CMK (cell line): ENCODE measurements at places on chromosomes 6 and 20.

DNA sequence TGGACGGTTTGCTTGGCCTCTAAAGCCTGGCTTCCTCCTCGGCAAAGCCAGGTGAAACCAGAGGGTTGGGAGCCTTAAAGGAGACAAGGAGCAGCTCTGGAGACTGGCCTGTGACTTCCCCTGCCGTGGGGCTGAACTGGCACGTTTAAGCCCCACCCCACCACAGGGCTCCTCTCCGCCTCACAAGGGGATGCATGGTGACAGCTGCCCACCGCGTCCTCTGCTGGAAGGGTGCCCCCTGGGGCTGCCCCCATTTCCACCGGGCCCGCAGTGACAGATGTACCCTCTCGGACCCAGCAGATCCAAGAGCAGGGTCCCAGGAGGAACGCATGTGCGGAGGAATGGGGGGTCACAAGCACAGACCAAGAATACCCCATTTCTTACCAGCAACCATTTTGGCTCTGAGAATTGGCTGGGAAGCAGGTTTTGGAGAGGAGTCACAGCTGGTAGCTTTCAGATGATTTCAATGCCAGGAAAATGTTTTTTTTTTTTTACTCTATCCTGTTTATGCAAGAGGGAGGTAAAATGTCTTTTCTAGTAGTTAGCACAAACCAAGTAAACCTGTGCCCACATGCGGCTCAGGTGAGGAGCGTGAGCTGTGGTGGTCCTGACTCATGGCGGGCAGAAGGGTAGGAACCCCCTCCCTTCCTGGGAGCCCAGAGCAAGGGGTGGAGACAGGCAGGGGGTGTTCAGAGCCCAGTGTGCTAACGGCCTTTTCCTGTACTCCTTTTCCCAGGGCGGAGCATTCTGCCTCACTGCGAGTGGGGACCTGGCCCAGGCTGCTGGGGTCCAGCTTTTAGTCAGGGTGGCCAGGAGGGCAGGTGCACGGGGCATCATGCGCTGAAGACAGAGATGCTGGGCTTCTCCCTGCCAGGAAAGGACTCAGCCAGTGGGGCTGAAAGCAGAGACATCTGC, 33.0 kb downstream of the FRMD1 start:
- no peak for DNase-seq

DNA sequence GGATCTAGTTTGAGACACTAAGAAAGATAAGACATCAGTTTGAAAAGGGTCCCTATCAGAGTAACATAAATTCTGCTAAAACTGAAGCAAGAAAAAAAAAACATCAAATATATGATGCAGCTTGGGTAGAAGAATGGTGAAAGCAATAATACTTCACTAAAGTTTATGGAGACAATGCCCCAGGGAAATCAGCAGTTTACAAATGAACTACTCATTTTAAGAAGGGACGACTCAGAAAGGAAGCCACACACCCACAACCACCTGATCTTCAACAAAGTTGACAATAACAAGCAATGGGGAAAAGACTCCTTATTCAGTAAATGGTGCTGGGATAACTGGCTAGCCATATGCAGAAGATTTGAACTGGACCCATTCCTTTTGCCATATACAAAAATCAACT, 143.5 kb downstream of the TPBG start:
- no peak for DNase-seq

- no peak for DNase-seq
These were observed 34.1 kb downstream of the MEI4 start for GRCh38 chr6:77686931-77687330.

DNA sequence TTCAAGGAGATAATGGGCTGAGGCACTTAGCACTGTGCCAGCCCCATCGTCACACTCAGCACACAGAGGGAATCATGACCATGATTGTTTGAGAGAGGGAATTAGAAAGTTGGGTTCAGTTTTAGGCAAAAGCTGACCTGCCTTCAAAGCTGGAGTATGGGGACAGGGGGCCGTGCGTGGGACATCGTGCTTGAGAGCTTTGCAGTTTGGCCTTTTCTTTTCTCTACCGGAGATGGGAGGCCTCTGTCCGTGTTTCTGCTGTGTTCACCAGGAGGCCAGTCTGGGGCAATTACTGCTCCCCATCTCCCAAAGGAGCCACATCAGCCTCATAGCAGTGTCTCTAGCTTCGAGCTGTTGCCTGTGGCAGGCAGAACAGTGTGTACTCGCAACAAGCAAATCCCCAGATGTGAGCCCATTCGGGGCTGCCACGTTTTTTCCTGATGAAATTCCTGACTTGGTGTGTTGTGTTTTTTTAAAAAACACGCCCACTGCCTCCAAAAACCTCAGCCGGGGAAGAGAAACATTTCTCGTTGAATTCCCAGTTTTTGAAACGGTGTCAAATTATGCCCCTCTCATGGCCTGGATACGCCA, 20.2 kb downstream of the EYA2 start:
- DNase-seq: no peak

- no peak for DNase-seq
These were observed 86.3 kb downstream of the NINL start for GRCh38 chr20:25499031-25499430.

DNA sequence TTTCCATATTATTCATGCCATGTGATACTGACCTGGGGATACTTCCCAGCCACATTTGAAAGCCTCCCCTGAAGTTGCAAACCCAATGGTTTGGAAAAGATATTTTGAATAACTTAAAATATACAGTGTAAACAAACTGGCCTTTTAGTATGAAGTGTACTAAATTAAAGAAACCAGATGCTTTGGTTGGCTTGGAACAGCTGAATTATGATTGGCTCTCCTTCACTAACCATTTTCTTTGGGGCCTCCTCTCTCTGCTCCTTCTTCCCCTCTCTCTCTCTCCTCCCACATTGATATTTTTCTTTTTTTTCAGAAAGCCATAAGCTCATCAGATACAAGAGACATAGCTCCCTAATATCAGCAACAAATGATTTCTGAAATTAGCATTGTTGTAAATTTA, 166.6 kb downstream of the MTFR2 start:
- no peak for DNase-seq

DNA sequence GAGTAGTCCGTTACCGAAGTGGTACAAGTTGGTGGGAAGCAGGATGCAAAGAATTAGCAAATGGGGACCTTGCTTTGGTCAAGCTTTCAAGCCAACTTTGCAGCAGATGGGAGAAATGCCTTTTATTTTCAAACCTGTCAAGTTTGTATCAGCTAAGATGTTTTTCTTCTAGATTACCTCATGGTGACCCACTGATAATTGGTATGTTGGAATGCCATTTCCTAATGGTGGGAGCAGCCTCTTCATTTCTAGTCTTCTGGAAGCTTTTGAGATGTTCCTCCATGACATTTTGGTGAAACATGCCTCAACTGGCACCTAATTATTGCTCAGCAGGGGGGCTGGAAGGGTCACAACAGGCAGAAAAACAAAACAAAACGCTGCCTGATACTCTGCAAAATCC, 43.7 kb downstream of the ADNP start:
- DNase-seq: no peak

DNA sequence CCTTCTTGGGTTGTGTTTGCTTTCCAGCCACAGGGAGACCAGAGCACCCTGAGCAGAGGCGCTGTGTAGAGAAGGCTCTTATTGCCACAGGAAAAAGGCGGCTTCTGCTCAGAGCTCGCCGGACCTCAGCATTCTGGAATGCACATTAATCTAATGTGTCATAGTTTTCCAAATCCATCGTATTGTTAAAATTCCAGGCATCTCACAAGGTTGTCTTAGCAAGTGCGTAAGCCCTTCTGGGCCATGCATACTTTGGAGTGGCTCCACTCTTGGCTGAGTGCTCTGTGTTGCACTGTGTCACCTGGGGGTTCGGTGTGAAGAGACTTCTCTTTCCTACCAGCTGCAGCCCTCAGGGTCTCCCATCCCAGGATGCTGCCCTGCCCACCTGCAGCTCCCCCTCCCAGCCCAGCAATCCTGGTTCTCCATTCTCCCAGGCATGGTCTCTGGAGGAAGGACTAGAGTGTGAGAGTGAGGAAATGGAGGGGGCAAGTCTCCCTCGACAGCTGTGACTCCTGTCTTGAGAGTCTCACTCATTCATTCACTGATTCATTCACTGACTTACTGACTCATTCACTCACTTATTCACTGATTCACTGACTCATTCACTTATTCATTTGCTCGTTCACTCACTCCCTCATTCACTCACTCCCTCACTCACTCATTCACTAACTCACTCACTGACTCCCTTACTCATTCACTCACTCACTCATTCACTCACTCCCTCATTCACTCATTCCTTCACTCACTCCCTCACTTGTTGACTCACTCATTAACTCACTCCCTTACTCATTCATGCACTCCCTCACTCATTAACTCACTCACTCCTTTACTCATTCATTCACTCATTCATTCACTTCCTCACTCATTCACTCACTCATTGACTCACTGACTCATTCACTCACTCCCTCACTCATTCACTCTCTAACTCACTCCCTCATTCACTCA, 83.7 kb upstream of the MPC1 start:
- no peak for DNase-seq

- DNase-seq: no peak
These were observed 10.9 kb upstream of the OSER1 start for GRCh38 chr20:44221368-44221954.

- DNase-seq: no peak
These were observed 146.8 kb downstream of the LAMA2 start for GRCh38 chr6:129029778-129030177.

DNA sequence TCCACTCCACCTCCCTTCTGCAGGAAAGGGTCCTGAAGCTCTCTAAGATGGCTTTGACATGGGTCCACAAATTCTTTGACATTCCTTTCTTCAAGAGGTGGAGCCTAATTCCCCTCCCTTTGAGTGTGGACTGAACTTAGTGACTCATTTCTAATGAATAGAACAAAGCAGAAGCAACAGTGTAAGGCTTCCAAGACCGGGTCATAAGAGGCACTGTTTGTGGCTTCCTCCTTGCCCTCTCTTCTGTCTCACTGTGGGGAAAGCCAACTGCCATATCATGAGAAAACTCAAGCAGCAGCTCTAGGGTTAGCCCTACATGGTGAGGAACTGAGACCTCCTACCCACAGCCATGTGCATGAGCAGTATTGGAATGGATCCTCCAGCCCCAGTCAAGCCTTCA, 5.9 kb upstream of the CDK5RAP1 start:
- no peak for DNase-seq

DNA sequence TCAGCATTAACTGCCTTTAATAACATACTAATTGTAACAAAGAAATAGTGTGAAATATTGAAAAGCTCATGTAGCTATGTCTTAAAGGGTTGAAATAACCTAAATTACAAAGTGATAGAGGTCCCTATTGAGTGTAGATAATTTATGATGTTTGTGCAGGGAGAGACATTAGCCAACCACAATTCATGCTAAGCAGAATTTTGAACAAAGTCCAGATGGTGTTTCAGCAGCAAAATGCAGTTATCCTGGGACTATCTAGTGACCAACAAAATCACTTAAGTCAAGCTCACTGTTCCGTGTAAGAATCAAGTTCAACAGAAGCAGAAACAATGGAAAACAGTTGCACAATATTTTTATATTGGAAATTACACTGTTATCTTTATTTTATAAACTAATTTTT, 218.5 kb downstream of the SIM1 start:
- DNase-seq: no peak

GRCh38 chr6:127195833-127196232, 70.8 kb upstream of the RNF146 start:
- no peak for DNase-seq

DNA sequence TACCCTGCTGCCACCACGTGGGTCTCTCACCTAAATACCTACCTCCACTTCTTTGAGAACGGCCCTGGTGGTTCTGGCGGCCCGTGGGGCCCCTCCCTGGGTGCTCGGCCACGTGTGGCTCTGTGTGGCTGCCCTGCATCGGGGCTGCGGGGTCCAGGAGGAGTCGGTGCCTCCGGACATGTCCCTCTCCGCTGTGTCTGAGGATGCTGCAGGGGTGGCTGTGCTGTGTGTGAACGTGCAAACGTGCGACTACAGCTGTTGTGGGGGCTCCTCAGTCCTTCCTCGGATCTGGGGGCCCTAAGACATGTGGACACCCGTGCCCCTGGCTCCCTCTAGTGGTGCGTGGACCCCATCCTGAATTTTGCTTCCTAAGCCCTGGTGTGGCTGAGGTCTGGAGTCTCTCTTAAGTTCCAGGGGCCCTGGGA, 691.8 kb downstream of the QKI start:
- DNase-seq: no peak

- no peak for DNase-seq
These were observed 33.2 kb upstream of the TRAM2 start for GRCh38 chr6:52610011-52610410.

- no peak for DNase-seq
These were observed 209.2 kb upstream of the RNF217 start for GRCh38 chr6:124753001-124753400.

GRCh38 chr6:137177611-137178010, 4.2 kb upstream of the IL22RA2 start:
- DNase-seq: no peak

- DNase-seq: no peak
These were observed 135.5 kb upstream of the SUPT3H start for GRCh38 chr6:45513213-45513618.

- no peak for DNase-seq
These were observed 33.6 kb upstream of the PREX1 start for GRCh38 chr20:48861444-48861843.

GRCh38 chr6:107652526-107653182, 162.7 kb downstream of the SOBP start:
- no peak for DNase-seq

- no peak for DNase-seq
These were observed 295.1 kb downstream of the PHACTR1 start for GRCh38 chr6:13011612-13012146.

DNA sequence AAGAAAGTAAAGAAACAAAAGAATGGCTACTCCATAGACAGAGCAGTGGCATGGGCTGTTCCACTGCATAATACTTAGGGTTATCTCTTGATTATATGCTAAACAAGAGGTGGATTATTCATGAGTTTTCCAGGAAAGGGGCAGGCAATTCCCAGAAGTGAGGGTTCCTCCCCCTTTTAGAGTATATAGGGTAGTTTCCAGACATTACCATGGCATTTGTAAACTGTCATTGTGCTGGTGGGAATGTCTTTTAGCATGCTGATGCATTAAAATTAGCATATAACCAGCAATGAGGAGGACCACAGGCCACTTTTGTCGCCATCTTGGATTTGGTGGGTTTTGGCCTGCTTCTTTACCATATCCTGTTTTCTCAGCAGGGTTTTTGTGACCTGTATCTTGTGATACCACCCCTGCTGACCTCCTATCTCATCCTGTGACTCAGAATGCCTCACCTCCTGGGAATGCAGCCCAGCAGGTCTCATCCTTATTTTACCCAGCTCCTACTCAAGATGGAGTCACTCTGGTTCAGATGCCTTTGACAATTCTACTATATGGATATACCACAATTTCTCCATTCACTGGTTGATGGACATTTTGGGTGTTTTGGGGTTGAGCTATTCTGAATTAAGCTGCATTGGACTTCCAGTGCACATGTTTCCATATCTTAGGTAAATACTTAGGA, 280.6 kb downstream of the FARS2 start:
- no peak for DNase-seq

DNA sequence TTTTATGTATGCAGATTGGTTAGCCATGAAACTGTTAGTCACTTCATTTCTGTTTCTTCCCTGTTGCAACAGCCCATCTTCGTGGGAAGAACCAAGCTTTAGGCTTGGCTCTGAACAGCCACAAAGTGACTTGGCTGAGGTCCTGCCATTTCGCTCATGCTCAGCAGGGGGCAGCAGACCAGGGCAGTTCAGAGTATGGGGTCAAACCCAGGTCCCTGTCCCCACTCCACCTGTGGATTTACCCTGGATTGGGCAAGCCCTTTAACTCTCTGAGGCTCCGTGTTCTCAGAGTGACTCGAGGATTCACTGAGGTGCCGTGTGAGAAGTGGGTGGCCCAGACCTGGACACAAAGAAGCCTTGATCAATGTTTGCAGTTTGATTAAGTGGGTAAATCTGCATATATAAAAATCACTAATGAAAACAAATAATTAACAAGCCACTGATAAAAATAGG, 19.8 kb upstream of the MAP1LC3A start:
- no peak for DNase-seq

GRCh38 chr6:144406796-144407195, 121.7 kb downstream of the UTRN start:
- peak; percentile 29 for DNase-seq
